ENCODE measurements at places on chromosomes 6 and 20. TPM values are rescaled to one million over a fixed set of nuclear protein-coding genes. Genes with fewer than 3 reads are reported as not detected.

CST7 gene
- 0.25 TPM for total RNA-seq

RAD21L1 gene
- total RNA-seq: 0.34 TPM

NOX3 gene
- total RNA-seq: not detected

DNA sequence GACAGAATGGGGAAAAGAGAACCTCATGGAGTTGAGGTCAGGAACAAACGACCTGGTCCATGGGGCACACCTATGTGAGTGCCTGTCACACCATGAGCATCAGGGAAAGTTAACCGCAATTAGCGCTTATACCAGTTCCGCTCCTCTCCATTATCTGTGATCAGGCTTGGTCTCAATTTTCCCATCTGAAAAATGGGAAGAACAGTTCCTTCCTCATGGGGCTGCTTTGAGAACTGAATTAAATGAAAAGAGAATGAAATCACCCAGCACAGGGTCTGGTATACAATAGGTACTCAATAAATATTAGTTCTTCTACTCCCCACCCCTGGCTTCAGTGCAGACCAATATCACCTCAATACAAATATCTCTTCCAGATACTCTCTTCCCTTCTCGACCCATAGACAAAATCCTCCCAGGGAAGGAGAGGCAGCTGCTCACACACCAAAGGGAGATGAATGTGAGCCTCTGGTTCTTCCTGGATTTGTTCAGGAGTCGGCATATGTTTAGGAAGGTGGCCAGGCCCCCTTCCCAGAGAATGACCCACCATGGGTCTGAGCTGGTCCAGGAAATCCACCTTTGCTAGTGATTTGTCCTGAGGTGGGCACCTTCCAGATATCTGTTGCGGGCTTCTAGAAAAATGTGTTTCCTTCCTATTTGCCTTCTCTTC lies 2.4 kb upstream of the PTGIS start:
- no peak for DNase-seq

DNA sequence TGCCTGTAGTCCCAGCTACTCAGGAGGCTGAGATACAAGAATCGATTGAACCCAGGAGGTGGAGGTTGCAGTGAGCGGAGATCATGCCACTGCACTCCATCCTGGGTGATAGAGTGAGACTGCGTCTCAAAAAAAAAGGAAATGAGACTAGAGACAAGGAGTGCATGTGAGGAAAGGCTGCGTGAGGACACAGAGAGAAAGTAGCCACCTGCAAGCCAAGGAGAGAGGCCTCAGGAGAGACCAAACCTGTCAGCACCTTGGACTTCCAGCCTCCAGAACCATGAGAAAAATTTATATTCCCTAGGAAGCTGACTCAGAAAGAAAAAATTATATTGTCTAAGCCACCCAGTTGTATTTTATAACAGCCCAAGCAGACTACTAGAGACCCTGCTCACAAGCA lies 7.4 kb upstream of the BEND3 start:
- no peak for DNase-seq

DNA sequence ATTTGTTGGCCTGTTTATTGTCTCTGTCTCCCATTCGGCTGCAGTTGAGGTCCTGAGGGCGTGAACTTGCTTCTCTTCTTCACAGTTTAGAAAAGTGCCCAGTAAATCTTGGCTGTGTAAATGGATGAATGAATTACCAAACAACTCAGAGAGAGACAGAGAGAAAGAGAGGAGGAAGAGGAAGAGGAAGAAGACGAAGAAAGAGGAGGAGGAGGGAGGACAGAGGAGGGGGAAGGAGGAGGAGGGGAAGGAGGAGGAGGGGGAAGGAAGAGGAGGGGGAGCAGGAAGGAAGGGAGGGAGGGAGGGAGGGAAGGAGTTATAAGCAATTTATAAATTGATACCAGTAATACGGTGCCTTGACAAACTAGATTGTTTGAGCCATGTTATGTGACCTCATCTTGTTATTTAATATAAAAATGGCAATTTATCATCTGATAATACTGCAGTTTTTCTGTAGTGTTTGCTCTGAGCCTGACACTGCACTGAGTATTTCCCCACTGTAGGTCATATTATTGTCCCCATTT lies 18.7 kb downstream of the HCK start:
- no peak for DNase-seq

GRCh38 chr6:99348288-99349170 lies 945 bp downstream of the FAXC start:
- no peak for DNase-seq

- no peak for DNase-seq
These were observed 672.4 kb downstream of the HTR1B start for GRCh38 chr6:76790881-76791280.

GRCh38 chr6:75934643-75935472 lies 137.6 kb downstream of the IMPG1 start:
- DNase-seq: peak; percentile 66

DNA sequence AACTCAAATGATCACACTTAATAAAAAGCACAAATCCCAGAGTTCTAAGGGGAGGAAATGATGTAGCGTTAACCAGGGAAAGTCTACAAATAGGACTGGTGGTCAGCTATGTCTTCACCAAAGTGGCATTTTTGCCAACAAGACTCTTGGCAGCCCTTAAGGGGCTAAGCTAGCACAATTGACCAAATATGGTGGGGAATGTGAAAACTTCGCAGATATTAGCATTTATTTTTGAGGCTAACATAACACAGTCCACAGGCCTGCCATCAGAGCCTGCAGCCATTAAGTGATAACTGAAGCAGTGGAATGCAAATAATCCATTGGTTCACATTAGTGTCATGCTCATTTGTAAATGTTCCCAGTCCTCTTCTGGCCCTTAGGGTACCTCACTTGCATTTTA lies 274.6 kb downstream of the FOXC1 start:
- peak; percentile 6 for DNase-seq

- DNase-seq: no peak
These were observed 50.0 kb downstream of the ARHGAP40 start for GRCh38 chr20:38651562-38651961.

DNA sequence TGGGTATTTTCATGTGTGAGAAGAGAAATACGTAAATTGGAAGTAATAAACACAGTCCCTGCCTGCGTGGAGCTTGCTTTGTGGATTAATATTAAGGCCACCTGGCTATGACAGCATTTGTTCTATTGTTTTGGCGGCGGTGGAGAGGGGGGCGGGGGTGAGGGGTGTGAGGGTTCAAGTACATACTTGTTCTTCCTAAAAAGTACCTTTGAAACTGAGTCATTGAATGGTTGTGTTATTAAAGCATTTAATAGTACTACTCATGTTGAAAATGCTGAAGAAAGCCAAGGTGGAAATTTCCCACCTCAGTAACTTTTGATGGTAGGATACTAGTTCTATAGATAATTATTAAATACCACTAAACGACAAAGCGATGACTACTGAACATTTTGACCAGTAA lies 95.0 kb downstream of the FOXC1 start:
- no peak for DNase-seq

DNA sequence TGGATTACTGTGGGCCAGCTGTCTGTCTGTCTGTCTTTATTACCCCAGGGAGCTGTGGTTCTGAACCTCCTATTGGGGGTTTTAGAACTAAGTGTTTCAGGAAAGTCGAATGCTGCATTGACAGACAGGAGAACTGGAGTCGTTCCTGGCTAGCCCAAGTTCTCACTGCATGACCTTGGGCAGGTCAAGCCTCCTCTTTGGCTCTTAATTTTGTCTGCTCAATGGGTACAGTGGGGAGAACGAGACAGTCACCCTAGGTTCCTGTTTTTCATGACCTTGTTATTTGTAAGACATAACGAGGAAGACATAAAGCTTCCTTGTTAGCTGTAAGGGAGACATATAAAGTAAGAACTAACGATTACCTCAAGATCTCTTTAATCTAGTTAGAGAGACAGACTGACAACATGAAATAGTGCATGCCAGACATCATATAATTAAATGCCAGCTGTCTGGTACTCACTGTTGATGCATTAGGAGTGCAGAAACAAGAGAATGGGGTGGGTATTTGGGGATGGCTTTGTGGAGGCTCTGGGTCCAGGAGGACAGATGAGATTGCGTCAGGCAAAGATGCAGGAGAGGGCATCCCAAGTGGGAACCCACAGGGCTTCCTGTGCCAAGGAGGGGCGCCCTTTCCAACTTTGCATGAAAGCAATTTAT lies 3.7 kb upstream of the CCDC167 start:
- no peak for DNase-seq

GRCh38 chr6:88612631-88613030 lies 350.8 kb downstream of the RNGTT start:
- no peak for DNase-seq
